EL (cell line): ENCODE measurements at places on chromosomes 6 and 20.

DNA sequence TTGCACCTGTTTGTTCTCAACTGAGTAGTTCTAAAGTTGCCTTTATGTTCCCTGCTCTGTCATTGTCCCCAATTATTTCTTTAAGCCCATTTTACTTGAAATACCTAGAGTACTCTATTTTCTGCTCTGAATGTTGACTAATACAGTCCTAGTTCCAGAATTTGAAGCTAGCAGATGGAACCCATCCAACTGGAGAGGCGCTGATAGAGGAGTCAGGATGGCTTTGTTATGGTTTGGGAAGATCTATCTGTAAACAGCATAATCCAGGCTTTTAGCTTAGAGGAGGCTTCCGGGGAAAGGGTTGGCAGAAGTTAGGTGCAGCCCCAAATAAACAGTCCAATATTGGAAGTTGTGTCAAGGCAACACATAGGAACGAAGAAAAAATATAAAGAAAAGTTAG, 927.7 kb downstream of the TFAP2A start:
- no peak for DNase-seq

DNA sequence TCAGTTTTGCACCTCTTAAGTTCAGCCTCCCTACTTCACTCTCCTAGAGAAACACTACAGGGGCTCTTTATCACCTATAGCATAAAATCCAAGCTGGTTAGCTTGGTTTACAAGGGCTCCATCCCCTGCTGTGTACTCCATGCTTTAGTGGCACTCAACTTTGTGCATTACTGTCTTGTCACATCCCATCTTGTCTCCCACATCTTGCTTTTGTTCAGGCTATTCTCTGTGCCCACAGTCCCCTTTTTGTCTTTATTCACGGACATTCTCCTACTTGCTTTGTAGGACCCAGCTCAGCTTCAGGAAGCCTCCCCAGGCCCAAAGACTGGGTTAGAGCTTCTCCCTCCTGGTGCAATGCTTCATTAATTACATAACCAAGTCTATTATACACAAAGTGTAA, 107.9 kb upstream of the SPACA1 start:
- no peak for DNase-seq

DNA sequence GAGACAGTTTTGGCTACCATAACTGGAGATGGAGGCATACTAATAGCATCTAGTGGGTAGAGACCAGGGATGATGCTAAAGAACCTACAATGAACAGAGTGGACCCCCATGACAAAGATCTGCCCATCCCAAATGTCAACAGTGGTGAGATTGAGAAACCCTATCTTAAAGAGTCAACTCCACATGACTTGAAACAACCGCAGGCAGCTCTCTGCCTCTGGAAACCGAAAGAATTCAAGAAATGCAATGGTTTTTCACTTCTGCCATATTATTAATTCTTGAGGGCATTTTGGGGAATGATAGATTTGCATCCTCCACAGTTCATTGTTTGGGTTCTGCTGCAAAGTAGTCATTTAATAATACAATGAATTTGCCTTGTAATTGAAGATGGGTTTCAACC, 463.4 kb downstream of the MAFB start:
- DNase-seq, result no peak

- DNase-seq, result no peak
Measured at GRCh38 chr6:83352424-83353061, 78.3 kb downstream of the ME1 start.

DNA sequence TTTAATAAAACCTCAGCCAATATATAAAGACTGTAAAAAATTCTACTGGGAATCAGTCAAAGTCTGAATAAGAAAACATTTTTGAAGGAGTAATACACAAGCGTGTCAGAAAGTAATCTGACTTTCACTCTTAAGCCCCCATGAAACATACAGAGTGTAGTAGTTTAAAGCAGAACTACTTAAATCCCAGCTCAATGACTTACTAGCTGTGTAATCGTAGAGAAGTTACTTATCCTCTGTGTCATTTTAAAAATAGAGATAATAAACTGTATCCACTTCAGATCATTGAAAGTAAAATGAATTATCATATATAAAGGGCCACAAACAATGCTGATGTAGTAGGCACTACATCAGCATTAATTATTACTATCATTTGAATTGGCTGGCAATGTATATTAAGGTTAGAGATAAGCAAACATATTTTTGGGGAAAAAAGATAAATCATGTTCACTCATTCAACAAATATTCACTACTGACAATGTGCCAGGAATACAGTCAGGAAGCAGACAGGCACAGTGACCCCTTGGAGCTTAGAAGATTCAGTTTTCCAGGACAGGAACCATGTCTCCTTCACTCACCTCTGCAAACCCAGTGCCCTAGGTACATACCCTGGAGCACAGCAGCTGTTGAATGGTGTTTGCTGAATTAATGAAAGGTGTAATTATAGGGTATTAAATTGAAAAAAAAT, 14.4 kb downstream of the REPS1 start:
- peak; percentile 84 for DNase-seq

- DNase-seq, result no peak
Measured at GRCh38 chr6:111770263-111771093, 102.8 kb downstream of the FYN start.

- peak; percentile 10 for DNase-seq
Measured at GRCh38 chr6:127520066-127520465, 931 bp upstream of the MTCL3 start.

GRCh38 chr20:9062066-9062465, 6.8 kb upstream of the PLCB4 start:
- no peak for DNase-seq

- peak; percentile 9 for DNase-seq
Measured at GRCh38 chr6:150813993-150814359, 51.5 kb upstream of the MTHFD1L start.

GRCh38 chr20:50252701-50253100, 62.1 kb downstream of the CEBPB start:
- no peak for DNase-seq

DNA sequence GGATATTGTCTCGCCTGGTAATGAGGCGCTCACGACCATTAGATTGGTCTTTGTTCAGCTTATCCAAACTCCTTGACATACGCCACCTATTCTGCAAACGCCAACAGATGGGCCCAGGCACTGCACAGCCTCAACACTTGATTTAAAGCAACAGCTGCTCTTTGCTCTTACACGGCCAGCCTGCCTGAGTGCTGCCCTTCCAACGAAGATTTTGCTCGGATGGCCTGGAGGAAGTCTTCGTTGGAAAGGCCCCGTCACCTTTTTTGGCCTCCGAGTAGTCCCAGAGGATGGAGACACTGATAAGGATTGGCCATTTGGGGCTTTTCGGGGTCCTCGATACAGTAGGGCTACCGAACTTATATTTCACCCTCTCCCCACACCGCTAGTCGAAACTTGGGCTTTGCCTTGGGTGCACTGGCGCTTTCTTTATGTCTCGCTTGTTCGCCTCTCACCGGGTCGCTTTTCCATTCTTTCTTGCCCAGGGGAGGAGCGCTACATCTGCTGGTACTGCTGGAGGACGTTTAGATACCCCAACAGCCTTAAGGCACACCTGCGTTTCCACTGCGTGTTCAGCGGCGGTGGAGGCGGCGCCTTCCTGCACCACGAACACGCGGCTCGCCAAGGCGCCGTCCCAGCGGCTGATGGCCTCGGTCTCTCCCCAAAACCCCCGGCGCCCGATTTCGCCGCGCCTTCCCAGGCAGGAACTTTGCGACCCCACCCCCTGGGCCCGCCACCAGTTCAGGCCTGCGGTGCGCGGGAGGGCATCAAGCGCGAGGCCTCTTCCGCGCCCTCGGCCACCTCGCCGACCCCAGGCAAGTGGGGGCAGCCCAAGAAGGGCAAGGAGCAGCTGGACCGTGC, 6.1 kb downstream of the PRDM13 start:
- no peak for DNase-seq

GRCh38 chr20:25022680-25023079, 30.1 kb upstream of the APMAP start:
- DNase-seq, result no peak

DNA sequence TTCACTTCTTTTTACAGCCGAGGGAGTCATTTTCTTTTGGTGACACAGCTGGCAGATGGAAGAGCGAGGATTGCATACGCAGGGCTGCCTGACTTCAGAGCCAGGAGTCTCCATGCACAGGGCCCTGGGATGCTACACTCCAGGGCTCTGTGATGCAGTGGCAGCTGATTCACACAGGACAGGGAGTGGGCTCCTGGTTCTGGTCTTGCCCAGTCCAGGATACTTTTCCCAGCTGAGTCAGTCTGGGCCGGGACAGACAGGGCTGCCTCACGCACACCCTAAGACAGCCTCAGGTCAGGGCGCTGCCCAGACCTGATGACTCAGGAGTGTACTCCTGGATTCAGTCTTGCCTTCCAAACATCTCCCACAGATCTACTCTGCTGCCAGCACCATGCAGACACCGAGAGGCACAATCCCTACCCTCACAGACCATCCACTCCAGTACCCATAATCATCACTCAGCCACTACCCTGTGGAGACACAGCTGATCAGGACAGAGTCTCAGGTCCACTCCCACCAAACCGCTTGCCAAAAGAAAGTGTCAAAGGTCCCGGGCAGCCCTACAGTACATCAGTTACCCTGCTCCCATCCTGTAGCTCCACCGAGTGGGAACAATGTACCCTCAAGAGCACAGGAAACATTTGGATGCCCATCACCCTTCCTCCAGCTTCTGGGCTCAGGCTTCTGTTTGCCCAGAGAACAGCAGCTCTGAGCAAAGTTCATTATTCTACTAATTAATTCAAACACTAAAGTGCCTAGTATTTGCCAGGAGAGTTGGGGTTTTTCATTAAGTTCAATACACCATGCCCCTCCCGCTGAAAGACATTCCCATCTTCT, 11.5 kb downstream of the SDC4 start:
- peak; percentile 96 for DNase-seq

DNA sequence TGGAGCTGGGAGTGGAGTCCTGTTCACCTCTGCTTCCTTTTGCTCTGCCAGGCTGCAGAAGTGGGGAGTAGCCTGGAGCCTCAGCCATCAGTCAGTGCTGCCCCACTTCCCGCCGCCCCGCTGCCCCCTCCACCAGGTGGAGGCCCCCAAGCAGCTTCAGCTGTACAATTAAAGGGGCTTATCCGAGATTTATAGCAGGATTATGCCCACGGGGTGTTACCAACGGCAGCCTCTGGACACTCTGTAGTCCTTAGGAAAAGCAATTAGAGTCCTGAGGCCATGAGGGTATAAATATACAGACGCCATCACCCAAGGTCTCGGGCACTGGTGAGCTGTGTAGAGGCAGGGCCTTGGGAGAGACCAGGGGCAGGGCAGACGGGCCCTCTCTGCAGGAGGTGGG, 55.4 kb downstream of the GRM4 start:
- DNase-seq, result no peak

GRCh38 chr6:166364456-166364855, 18.3 kb downstream of the MPC1 start:
- no peak for DNase-seq

- DNase-seq, result peak; percentile 95
Measured at GRCh38 chr6:81766482-81767069, 14.1 kb upstream of the TENT5A start.

- no peak for DNase-seq
Measured at GRCh38 chr20:50731930-50732690, 730 bp downstream of the PARD6B start.

GRCh38 chr6:55874316-55874715, 1.1 kb downstream of the BMP5 start:
- DNase-seq, result no peak

GRCh38 chr6:13228264-13229204, 99.8 kb downstream of the TBC1D7 start:
- no peak for DNase-seq

DNA sequence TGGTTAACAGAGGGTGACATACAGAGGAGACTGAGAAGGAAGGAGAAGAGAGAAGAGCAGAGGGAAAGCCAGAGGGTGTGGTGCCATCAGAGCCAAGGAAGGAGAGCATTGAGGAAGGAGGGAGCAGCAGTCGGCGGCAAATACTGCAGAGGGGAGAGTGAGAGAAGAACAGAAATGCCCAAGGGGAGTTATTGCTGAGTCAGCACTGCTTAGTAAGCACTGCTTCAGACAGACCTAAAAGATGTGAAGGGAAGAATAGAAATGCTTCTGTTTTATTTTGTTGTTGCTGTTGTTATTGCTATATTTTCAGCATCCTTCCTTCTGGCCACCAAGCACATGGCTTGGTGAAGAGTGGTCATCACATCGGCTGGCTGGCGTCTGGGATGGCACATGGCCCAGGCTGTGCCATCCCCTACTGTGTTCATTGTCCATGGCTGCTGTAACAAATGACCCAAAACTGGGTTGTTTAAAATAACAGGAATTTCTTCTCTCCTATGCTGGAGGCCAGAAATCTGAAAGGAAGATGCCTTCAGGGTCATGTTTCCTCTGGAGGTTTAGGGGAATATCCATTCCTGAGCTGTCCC, 204.1 kb upstream of the CNR1 start:
- no peak for DNase-seq

- DNase-seq, result peak; percentile 20
Measured at GRCh38 chr6:22451962-22452361, 117.4 kb upstream of the HDGFL1 start.

GRCh38 chr6:128763599-128764300, 119.2 kb upstream of the LAMA2 start:
- no peak for DNase-seq

DNA sequence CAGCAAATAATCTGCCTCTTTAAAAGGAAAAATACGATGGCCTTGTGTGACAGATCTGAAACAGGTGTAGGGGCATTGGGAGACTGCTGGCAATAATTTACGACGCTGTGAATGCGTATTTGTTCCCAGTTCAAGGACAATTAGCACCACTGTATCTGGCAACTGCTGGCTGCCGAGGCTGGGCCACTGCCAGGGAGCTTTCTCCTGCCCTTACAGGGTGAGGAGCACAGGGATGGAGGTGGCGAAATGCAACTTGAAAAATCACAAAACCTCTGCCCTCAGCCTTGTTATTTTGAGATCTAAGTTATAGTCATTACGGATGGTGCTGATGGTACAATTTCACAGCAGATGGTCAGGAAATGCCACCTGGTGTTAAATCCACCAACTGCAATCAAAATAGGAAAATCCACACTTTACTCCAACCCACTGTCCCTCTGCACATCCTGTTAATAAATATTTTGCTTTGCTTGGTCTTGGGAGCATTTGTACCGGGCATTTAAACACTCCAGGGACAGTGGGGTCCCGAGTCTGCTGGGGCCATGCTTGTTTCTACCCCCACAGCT, 6.4 kb downstream of the MYLK4 start:
- DNase-seq, result no peak

DNA sequence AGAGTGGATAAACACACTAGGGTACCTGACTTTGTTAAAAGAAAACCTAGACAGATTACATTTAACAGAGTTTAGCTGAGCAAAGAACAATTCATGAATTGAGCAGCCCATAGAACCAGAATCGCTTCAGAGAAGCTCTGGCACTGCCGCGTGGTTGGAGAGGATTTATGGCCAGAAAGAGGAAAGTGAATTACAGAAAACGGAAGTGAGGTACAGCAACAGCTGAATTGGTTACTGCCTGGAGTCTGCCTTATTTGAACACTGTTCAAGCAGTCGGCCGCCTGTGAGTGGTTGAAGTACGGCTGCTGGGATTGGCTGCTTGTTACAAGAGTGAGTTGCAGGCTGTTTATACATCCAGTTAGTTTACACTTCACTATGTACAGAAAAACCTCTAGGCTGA, 253.8 kb upstream of the CDYL start:
- DNase-seq, result no peak

GRCh38 chr6:89836639-89837222, 7.1 kb downstream of the CASP8AP2 start:
- DNase-seq, result no peak

GRCh38 chr6:125154118-125154760, 666 bp downstream of the TPD52L1 start:
- peak; percentile 31 for DNase-seq
